Cardiac fibroblast (primary cell): ENCODE measurements at places on chromosomes 13 and 19.
A peak's percentile ranks its signal among the peaks of the same experiment; 100 is the strongest.

DNA sequence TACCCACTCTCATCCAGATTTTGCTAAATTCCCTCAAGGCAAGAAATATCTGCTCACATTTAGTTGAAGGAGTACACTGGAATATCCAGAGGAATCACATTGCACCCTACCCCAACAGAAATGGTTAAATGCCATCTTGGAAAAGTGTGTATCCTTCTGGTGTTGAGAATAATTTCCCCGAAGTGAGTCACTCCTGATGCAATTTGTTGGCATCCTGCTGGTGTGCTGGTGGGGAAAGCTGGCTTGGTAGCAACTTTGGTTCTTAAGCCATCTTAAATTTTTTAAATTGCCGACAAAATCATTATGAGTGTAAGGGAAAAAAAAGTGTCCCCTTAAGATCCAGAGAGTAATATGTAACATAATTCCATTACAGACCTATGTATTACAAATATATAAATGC lies 337.3 kb upstream of the DACH1 start:
- DNase-seq, result peak; percentile 26

DNA sequence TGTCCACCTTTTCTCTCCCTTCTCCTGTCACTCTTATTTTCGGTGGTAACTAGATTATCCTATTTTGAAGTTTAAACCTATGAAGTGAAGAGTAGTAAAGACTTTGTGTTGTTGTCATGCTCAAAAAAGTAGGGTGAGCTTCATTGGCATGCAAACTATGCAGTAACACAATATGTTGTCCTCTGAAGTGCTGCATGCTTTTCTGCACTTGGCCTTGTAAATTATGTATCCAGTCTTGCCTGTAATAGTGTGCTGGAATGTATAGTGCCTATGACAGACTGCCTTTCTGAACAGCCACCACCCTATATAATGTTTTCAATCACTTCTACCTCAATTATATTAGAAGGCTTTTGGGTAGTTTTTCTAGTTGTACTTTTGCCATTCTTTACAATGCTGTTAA lies 1198.2 kb upstream of the PCDH20 start:
- no peak for DNase-seq

GRCh38 chr13:79522583-79522982 lies 41.6 kb downstream of the NDFIP2 start:
- peak; percentile 59 for DNase-seq

DNA sequence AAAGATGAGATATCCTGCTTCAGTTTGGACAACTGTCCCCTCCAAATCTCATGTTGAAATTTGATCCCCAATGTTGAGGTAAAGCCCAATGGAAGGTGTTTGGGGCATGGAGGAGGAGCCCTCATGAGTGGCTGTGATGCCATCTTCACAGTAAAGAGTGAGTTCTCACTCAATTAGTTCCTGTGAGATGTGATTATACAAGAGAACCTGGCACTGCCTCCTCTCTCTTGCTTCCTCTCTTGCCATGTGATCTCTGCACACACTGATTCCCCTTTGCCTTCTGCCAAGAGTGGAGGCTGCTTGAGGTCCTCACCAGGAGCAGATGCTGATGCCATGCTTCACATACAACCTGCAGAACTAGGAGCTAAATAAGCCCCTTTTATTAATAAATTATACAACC lies 86.9 kb downstream of the HSPH1 start:
- no peak for DNase-seq

DNA sequence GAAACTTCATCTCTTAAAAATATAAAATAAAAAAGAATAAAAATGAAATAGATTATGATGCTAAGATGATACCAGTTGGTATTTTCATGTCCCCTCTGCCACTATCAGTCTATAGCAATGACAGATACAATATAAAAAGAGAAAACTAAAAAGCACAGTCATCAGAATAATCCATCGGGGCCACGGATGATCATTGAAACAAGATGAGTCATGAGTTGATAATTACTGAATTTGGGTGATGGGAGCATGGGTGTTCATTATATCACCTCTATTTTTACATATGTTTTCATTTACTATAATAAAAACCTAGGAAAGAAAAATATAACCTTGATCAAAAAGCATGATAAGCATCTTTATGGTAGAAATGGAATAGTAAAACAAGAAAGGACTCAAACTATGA lies 41.1 kb downstream of the PIBF1 start:
- DNase-seq, result no peak

DNA sequence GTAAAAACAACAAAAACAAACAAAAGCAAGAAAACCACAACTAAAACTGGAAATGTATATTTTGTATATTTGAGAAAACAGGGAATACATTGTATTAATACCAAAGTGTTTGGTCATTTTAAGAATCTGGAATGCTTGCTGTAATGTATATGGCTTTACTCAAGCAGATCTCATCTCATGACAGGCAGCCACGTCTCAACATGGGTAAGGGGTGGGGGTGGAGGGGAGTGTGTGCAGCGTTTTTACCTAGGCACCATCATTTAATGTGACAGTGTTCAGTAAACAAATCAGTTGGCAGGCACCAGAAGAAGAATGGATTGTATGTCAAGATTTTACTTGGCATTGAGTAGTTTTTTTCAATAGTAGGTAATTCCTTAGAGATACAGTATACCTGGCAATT lies 17.1 kb downstream of the KLF5 start:
- no peak for DNase-seq

GRCh38 chr13:107421951-107422350 lies 793.4 kb downstream of the LIG4 start:
- no peak for DNase-seq

- DNase-seq, result no peak
These were observed 53.8 kb downstream of the DACH1 start for GRCh38 chr13:71813187-71813586.

- no peak for DNase-seq
These were observed 7.4 kb upstream of the JUNB start for GRCh38 chr19:12783849-12784393.

DNA sequence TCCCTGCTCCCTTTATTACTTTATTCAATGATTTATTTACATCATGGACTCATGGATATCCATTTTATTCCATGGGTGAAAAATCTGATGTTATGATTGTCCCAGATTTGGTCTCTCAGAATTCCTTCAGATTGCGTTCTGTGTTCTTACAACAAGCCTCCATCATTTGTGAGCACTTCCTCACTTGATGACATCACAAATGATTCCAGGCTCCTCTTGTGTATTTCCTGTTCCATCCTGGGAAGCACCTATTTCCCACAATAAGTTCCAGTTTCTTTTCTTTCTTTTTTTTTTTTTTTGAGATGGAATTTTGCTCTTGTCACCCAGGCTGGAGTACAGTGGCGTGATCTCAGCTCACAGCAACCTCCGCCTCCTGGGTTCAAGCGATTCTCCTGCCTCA lies 6.7 kb downstream of the ACP7 start:
- no peak for DNase-seq

DNA sequence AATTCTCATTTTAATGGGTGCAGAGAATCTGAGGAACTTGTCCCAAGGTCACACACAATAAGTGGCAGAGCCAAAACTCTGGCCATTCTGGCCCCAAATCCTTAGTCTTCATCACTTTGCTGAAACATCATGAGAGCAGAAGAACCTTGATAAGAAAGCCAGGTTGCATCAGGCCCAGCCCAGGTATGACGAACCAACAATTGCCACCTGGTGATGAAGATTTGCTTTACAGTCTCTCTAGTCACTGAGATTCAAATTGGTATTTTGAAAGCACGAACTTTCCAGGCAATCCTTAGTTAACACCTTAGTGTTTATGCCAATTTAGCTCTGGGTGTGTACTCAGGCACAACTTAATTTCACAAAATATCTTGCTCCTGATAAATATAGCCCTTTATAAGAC lies 502.7 kb upstream of the HTR2A start:
- DNase-seq, result no peak

DNA sequence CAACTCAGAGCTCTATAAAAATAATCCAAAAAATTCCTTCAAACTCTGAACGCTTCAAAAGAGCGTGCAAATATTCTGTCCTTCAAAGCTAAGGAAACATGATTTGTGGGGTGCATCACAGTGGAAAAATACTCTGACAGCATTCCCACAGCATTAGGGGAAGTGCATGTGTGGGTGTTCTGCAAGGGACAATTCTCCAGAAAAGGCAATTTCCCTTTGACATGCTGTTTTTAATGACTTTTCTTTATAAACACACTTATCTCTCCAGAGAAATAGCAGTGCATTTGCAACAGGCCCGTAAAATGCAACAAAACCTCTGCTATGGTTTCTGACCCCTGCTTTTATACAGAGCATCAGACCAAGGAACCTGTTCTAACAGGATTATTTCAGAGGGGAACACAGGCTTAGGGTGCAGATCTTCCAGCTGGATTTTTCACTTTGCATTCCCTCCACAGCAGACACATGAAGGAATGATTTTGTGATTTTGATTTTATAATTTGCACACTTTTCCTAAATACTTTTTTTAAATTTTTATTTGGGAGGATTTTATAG lies 42.6 kb downstream of the KL start:
- DNase-seq, result no peak

- peak; percentile 90 for DNase-seq
These were observed at the start of gene PPP1R13L for GRCh38 chr19:45404557-45405434. Gene PPP1R13L (minus strand): TSS chr19:45405069. CDS start chr19:45398318, 6,751 bp downstream.
